Bronchial smooth muscle cell (primary cell): ENCODE measurements at places on chromosomes 12 and 14. TPM values are rescaled to one million over a fixed set of nuclear protein-coding genes. Genes with fewer than 3 reads are reported as not detected.

TEX22 gene
- 0.43 and 0.47 TPM in 2 replicates for total RNA-seq

NR1H4 gene
- total RNA-seq: under 0.01 TPM in 1 of 2 replicates, not detected in the other

RPS6KL1 gene
- total RNA-seq: under 0.01 and 0.47 TPM in 2 replicates

INHBC gene
- total RNA-seq: not detected in 2 replicates
